CD4-positive, alpha-beta T cell treated with Interleukin-15 for 4 hours (primary cell): ENCODE measurements at places on chromosomes 2 and 18.
A peak's percentile ranks its signal among the peaks of the same experiment; 100 is the strongest.

GRCh38 chr18:26657631-26658581 lies 109.6 kb upstream of the KCTD1 start:
- no peak for DNase-seq

DNA sequence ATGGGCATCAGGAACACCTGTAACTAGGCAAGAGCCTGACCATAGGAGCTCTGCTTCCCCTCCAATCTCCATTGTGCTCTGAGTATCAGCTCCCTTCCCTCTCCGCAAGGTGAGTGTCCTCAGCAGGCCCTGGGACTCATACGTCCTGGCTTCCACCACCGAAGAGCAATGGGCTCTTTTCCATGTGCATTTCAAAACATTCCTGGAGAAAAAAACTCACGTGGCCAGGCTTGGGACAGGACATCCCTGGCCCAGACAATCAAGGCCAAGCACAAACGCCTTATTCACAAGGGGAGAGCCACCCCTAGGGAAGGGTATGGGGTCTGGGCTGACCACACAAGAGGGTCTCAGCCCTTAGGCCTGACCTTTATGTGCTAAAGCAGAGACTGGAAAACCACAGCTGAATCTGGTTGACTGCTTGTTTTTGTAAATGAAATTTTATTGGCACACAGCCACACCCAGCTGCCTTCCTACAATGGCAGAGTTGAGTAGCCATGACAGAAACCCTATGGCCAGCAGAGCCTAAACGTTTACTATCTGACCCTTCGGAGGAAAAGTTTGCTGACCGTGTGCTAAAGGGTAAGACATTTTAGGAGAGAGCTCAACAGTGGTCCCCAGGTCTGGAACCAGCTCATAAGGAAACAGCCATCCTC lies 175.7 kb upstream of the ARL4C start:
- DNase-seq = no peak

DNA sequence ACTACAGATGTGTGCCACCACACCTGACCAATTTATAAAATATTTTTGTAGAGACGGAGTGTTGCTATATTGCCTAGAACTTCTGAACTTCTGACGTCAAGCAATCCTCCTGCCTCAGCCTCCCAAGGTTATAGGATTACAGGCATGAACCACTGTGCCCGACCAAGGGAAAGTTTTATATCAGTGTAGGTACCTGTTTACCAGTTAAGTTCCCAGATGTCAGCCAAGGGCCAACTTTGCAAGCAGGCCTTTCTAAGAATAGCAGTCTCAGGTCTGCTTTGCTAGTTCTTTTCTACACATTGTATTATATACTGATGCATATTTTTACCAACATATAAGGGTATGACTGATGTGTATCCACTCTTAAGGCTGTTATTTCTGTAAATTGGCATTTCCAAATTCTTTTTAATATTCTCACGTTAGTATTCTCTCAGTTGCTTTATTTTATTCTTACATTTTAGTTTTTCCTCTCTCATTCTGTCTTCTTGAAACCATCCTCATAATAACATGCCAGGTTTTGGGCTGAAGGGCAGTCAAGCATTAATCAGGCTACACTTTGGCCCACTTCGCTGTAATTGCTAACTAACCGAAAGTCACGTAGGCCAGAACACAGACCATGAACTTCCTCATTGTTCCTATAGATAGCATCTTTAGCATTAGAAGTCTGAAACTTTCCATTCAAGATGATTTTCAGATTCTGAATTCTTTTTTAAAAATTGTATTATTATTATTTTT lies 25.0 kb upstream of the CXXC1 start:
- DNase-seq = no peak

GRCh38 chr2:177072090-177072489 lies 140.5 kb upstream of the HNRNPA3 start:
- DNase-seq = no peak

GRCh38 chr2:202643012-202643858 lies 8.5 kb downstream of the FAM117B start:
- peak; percentile 31 for DNase-seq

- no peak for DNase-seq
These were observed 43.6 kb downstream of the NOL10 start for GRCh38 chr2:10646153-10646552.

GRCh38 chr2:231222318-231223000 lies 24.0 kb downstream of the ARMC9 start:
- DNase-seq = no peak

DNA sequence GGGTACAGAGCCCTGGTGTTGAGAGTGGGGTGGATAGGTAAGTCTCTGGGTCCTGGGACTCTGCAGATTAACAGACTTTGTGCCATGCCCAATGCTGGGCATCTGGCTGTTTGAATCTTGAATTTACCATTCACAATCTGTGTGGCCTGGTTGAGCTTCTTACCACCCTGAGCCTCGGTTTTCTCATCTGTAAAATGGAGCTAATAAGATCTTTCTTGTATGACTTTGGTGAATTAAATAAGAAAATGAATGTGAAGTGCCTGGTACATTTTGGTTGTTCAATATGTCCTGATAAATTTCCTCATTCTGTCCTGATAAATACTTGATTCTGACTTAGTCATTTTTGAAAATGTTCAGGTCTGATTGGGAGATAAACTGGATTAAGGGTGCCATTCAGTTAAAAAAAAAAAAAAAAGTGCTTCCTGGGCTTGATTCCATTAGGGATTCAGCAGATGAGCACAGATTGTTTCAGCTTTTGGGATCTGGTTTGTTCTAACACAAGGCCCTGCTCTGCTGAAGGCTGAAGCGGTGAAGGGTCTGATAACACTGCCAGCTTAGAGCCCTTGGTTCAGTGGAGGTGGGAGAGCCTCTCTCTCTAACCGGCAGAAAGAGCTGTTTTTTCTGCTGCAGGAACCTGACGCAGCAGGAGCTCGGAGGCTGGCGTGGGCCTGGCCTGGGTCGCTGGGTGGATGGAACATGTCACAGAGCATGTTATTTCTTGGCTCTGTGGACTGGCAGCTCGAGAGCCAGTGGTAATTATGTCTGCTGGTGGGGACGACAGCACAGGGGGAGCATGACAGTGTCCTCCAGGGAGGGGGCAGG lies 84.5 kb upstream of the MCFD2 start:
- no peak for DNase-seq

GRCh38 chr2:29808321-29808720 lies 113.1 kb downstream of the ALK start:
- DNase-seq = no peak

GRCh38 chr2:241036397-241036963 lies 38.1 kb downstream of the SNED1 start:
- peak; percentile 50 for DNase-seq

DNA sequence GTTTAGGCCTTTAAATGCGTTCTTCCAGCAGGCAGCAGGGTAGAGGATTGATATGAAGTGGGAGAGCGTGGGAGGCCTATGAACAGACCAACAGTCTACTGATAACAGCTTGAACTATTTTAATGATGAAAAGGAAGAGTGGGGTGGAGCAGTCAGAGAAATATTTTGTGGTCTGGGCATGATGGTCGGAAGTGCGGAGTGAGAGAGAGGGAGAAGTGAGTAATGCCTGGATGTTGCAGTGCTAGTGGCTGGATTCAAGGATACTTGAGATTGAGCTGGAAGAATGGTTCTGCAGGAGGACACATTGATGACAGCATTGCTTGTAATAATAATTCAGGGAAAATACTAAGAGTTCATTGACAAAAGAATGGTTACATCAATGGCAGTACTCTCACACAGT lies 151.0 kb upstream of the DAPL1 start:
- DNase-seq = no peak

- no peak for DNase-seq
These were observed 35.5 kb downstream of the IL1R2 start for GRCh38 chr2:102027036-102027980.

DNA sequence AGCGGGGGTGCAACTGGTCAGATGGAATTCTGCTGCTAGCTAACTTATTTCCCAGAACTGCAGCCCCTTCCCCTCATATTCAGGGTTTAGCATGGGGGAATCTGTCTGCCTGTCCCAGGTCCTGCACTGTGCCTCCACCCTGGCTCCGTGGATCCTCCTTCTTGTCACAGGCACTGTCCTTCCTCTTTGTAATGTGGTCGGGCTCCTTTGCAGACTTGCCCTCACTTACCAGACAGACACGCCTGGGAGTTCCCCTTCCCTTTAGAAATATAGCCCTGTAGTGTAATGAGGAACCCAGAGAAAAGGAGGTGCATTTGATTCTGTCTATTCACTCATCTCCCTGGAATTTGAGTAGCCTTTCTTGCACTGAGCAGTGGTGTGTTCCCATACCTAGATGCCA lies 108.7 kb downstream of the TRIM43 start:
- no peak for DNase-seq

- no peak for DNase-seq
These were observed 107.9 kb downstream of the ALPK2 start for GRCh38 chr18:58520969-58521368.

DNA sequence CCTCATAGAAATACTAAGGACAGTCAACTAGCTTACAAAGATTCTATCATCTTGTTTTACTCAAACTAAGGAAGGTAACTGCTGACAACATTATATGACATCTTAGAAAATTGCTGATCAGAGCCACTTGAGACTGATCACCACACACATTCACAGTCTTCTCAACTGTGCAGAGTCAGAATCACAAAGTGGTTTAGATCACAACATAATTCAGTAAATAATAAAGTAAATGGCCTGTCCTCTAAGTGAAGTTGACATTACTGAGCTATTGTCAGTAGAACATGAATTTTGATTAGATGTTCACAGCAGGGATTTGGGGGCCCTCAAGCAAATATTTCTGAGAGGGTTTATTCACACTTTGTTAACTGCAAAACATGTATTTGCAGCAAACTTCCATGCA lies 28.5 kb downstream of the NOL4 start:
- DNase-seq = no peak
